Left lobe of liver (tissue), 2 donors: ENCODE measurements at places on chromosomes 2 and 18. TPM values are rescaled to one million over a fixed set of nuclear protein-coding genes. Genes with fewer than 3 reads are reported as not detected.

PLEK gene
- 2.9 TPM for total RNA-seq

DSC2 gene
- total RNA-seq: 4.6 TPM

DCDC2C gene
- not detected for total RNA-seq

DSG2 gene
- total RNA-seq: 10.9 TPM

SEPTIN10 gene
- total RNA-seq: 36.3 TPM

ZNF521 gene
- 1.6 TPM for total RNA-seq

DNA sequence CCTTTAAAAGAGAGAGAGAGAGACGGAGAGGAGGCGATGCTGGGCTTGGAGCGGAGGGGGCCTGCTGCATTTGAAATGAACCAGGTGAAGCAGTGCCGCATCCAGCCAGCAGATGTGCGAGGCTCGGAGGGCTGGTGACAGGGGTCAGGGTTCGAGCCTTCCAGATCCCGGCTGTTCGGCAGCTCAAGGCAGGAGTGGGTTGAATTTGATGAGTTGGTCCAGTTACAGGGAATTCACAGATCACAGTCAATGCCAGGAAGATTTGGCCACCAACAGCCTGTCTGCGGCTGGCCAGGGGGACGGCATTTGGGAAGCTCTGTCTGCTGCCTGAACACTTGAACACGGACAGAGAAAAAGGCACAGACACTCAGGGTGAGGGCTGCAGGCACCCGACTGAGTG lies 48.6 kb downstream of the PTGR3 start:
- no peak for DNase-seq

DNA sequence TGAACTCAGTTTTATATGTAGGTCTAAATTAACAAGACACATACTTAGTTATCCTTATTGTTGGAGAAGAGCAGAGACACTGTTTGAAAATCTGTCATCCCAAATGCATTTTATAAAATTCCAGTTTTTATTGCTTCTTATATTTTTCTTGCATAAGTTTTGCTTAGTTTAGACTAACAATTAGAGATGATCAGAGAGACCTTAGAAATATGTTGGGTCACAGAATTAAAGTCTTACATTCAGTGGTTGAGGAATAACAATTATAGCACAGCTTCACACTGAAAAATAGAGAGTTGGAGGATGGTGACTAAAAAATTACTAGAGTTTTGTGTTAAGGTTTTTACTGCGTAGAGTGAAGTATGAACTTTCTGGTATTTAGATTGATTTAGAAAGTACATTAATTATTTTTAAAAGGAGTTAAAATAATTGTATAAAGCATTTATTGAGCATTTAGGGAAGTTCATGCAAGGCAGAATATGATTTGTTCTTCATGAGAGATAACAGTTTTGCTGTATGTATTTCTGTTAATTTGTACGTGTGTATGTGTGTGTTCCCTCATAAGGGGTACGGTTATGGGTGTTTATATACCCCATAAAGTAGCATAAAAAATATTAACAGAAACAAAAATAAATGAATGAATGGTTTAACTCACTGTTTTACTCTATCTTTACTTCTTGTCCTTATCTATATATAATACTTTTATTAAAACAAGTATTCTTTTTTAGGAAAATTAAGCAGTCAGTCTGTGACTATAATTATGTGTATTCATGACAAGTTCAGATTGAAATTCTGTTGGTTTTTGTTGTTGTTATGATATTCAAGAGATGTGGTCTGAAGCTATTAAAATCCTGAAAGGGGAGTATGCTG lies 31.2 kb downstream of the DDX1 start:
- DNase-seq: no peak

GRCh38 chr2:68673631-68674030 lies 30.3 kb downstream of the PROKR1 start:
- no peak for DNase-seq

DNA sequence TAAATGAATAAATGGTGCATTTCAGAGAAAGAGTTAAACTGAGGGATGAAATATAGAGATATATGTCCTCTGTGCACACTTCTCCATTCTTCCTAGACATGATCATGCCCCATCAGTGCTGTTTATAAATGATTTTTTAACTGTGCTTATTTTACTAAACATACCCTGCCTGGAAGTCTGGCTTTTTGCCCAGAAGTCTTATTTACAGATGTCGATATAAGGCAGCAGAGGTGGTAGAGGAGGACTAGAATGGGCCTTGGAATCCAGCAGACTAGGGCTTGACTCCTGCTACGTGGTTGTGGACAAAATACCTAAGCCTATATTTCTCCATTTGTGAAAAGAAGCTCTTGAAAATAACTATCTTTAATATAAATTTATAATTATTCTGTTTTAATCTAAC lies 355.5 kb downstream of the RAD51AP2 start:
- DNase-seq: no peak

DNA sequence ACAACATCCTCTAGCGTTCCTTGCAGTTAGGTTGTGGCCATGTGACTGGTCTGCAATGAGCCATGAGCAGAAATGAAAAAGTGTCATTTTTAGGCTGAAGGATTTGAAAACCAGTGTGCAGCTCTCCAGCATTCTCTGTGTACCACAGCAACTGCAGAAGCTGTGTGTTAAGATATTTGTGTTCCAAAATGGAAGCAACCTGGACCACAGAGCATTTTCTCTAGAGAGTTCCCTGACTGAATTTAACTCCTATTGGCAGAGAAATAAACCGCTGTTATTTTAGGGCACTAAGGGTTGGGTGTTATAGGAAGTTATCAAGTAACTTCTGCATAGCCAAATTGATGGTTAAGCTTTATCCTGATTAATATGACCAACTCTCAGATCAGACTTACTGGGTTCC lies 257.2 kb upstream of the THUMPD2 start:
- no peak for DNase-seq

DNA sequence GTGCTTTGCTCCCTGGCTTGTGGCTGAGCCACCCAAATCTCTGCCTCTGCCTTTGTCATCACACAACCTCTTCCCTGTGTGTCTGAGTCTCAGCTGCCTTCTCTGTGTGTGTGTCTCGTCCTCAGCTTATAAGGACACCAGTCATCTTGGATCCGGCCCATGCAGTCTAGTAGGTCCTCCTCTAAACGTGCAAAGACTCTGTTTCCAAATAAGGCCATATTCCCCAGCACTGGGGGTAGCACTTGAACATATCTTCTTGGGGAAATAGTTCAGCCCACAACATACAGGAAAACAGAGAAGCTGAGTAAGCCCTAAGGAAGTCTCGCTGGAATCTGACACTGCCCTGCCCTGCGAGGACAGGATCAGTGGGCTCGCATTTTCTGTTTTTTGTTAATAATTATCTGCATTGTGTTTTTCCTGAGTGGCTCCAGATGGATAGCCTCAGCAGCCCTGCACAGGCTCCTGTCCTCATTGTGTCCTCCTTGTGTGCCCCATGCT lies 42.1 kb downstream of the MTCL1 start:
- no peak for DNase-seq

GRCh38 chr2:38438883-38439612 lies 62.0 kb upstream of the ATL2 start:
- no peak for DNase-seq

GRCh38 chr2:159501743-159502142 lies 114.6 kb downstream of the BAZ2B start:
- no peak for DNase-seq

GRCh38 chr2:100246163-100247145 lies 75.8 kb downstream of the LONRF2 start:
- DNase-seq: no peak

GRCh38 chr2:176325732-176326131 lies 56.5 kb downstream of the MTX2 start:
- no peak for DNase-seq

- DNase-seq: peak; percentile 46
These were observed 241.4 kb downstream of the KCNS3 start for GRCh38 chr2:18119883-18120282.

DNA sequence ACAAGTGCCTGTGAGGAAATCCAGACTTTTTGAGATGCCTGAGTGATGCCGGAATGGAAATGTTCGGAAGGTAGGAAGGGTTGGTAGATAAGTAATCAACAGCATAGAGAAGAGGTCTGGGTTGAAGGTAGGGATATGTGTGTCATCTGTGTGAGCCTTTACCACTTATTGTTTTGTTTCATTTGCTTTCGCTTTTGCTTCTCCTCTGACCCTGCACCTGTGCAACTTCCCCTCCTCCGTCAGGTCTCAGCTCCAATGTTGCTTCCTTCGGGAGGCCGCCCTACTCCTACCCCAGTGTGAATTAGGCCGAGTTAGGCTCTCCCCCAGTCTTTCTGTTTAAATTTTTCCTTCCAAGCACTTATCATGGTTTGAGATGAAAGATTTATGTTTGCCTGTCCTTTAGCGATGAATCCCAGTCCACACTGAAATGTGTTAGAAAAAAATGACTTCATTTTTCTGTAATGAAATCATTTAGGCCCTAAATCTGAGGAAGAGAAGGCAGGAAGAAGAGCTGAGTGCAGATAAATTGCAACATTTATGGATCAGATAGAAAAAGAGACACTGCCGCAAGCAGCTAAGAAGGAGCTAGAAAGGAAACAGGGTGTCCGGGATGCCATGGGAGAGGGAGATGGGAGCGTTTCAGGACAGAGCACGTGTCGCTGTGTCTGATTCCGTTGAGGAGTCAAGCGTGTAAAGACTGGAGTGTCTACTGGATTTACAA lies 139.6 kb upstream of the PELI1 start:
- no peak for DNase-seq

- DNase-seq: no peak
These were observed 92.5 kb upstream of the RBBP8 start for GRCh38 chr18:22840606-22841144.

- DNase-seq: no peak
These were observed 369.0 kb downstream of the EPHA4 start for GRCh38 chr2:221203125-221203524.

DNA sequence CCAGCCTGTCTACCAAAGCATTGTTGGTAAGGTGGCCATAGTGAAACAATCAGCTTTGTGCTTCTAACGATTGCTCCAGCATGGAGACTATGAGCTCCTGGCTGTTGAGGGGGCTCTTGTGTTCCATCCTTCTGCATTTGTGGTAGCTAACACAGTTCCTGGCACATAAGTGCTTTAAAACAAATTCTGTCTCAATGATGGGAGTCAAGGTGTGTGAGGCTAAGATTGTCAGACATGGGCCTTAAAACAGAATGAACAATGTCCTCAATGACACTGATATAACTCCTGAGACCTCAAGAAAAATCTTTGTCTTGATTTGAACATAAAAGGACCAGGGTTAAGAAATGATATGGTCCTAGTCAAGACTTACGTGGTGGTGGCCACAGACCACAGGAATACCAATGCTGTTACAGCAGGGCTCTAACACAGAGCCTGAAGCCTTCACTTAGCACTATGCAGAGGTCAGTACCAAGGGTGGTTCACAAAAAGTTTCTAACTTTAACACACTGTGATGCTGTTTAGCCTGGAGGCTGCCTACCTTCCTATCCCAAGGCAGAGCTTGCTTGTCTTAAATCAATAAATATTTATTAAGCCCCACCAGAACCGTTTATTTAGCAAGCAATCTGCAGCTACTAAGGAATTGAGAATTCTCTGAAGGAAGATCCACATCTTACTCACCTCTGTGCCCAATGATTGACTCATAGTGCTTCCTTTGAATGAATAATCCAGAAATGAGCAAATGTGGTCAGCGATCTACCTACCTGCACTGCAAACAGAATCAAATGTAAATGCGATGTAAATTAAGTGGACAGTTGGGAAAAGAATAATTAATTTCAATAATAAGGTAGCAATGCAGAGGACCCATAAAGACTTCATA lies 35.1 kb downstream of the EVA1A start:
- no peak for DNase-seq

- DNase-seq: no peak
These were observed 272.5 kb upstream of the CWC22 start for GRCh38 chr2:180279581-180279980.
